Stimulated activated CD4-positive, alpha-beta T cell treated with anti-CD3 and anti-CD28 coated beads, Interleukin-4, amount 100 ng/mL, for 48 hours (primary cell): ENCODE measurements at places on chromosomes 5 and 9.
A peak's percentile ranks its signal among the peaks of the same experiment; 100 is the strongest.

GRCh38 chr5:126364206-126364902 is 58.9 kb upstream of the GRAMD2B start:
- no peak for DNase-seq

GRCh38 chr9:19799784-19800183 is 10.9 kb upstream of the SLC24A2 start:
- DNase-seq: no peak

DNA sequence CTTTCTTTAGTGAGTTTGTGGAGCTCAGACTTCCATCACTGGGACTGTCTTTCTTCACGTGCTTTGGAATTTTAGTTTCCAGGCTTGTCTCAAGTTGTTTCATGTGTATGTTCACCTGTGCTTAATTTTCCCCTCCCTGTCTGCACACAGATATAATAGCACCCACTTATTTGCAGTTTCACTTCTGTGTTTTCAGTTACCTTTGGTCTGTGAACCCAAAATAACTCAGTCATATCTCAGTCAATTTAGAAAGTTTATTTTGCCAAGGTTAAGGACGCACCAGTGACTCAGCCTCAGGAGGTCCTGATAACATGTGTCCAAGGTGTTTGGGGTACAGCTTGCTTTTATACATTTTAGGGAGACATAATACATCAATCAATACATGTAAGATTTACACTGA is 330.4 kb downstream of the ICE1 start:
- no peak for DNase-seq

DNA sequence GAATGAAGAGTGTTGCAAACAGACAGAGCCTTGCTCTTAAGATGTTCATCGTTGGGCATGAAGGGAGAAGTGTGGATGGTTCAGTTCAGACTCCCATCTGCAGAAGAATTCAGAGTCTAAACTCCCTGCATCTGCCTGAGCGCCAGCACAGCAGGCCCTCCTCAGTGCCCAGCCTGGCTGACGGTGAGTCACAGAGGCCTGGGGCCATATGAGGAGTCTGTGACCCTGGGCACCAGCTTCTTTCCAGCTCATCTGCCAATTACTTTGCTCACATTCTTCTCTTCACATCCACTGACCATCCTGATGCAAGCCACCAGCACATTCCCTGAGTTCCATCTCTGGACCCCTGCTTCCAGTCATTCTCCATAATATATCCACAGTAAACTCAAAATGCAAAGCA is 401.1 kb upstream of the TRPC7 start:
- DNase-seq: no peak

- no peak for DNase-seq
These were observed 363.4 kb downstream of the NPR3 start for GRCh38 chr5:33074548-33074947.

DNA sequence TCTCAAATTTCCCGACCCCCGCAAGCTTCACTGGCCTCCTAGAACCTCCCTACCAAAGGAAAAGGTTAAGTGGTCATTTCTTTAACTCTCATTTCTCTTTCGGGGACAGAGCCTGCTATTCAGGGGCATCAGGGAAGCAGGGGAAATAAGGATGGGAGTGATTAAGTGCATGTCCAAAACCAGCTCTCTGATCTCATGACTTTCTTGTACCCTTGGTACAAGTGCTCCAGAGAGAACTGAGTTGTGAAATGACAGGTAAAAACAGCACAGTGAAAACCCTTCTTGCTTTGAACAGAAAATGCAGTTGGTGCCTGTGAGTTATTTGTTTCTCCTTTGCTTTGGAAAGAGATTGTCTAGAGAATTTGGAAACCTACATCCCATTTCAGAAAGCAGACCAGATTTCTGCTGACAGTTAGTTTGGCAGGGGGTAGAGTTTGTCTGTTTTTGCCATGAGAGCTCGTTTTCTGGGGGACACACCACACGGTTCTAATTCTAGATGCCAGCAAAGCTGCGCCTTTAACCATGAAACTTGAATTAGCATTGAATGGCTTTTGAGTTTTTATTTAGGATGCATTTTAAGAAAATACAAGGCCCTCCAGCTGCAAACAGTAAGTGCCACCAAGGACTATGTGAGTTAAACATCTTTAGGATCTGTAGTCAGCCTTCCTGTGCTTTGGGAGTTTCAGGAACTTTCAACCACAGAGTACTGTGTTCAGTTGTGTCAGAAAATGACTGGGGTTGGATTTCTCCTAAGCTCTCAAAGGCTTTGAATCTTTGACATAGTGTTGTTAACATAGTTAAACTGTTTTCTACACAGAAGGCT is 161.7 kb upstream of the LHFPL2 start:
- DNase-seq: no peak

DNA sequence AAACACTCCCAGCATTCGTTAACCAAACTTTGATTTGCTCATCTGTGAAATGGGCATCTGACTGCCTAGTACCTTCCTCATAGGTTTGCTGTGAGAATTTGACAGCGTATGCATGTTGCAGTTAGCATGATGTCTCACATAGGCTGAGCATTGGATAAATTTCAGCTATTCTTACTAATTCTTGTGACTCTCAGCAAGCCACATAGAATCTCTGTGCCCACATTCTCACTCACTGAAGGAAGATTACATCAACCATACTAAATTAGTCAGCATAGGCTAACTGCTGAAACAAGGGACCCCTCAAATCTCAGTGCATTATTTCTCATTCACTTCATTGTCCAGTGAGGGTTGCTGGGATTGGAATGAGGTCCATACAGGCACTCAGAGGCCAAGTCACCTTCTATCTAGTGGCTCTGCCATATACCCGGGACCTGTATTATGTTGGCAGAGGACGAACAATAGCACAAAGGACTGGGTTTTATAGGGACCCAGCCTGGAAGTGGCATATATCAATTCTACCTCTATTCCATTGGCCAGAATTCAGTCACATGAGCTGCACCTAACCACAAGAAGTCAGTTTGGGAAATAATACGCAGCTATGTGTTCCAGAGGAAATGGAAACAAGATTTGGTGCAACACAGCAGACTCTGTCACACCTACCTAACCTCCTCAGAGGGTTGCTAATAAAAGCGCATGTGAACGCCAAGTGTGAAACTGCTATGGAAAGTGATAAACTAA is 4.2 kb upstream of the PTGER4 start:
- DNase-seq: no peak

- no peak for DNase-seq
These were observed 11.5 kb upstream of the FBXO38 start for GRCh38 chr5:148372166-148372725.

- DNase-seq: no peak
These were observed 366.9 kb upstream of the IRX2 start for GRCh38 chr5:3118340-3118739.

DNA sequence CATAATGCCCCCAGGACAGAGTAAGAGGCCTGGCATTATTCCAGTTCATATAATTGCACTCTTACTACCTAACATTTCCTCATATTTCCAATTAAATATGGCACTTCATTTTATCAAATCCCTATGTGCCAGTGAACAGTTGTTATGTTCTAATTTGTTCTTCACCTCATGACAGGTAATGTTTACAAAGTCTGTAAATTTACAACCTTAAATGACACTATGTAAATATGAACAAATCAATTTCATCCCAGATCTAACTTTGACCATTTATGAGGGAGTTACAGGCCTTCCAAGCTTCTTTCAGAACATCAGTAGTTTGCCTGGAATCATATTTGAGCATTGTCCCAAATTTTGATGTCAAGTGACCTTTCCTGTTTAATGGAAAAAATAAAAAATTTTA is 592.6 kb upstream of the CDH6 start:
- no peak for DNase-seq

GRCh38 chr5:1497242-1497777 is 26.4 kb downstream of the LPCAT1 start:
- no peak for DNase-seq

DNA sequence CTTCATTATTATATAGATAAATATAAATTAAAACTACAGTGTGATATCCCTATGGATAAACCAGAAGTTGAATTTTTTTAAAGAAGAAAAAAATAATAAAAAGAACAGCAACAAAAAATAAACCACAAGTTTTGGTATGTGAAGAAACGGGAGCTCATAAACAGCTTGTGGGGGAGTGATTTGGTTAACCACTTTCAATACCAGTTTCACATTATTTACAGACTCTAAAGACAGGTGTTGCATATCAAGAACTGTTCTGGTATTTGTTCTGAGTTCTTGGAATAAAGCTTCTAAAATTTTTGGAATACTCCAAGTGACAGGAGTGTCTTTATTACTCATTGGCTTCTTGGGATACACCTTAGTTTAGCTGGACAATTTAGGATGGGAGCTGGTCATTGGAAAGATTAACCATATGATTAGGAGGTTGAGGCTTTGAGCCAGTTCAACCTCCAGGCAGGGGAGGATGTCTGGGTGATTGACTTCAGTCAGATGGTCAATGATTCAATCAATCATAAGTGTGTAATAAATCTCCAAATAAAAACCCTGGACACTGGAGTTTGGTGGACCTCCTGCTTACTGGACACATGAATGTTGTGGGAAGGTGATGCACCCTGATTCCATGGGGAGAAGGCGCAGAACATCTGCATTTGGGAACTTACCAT is 2223.1 kb upstream of the C9orf72 start:
- no peak for DNase-seq

- DNase-seq: peak; percentile 58
These were observed 1.5 kb downstream of the PRRC2B start for GRCh38 chr9:131395157-131396098.

GRCh38 chr5:107639990-107640389 is 30.7 kb downstream of the EFNA5 start:
- no peak for DNase-seq

DNA sequence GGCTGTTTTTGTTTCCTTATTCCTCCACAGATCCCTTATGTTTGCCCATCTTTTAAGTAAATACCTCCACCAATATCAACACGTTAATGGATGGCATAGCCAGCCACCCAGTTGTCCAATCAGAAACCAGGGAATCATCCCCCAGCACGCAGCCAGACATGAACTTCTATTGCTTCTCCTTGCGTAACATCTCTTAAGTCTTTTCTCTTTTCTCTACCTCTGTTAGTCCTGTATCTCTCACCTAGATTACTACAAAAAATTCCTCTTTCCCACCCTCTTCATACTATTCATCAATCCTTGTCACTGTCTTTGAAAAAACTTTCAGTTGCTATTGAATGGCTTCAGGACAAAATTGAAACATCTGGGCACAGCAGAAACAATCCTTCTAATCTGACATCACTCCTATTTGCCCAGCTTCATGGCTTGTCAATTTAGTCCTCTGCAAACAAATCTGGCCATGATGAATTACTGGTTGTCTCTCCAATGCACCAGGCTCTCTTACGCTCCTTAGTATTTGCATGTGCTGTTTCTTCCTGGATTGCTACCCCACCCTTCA is 349.3 kb downstream of the RAB3C start:
- no peak for DNase-seq

GRCh38 chr5:177604116-177604521 is 4.2 kb downstream of the B4GALT7 start:
- DNase-seq: no peak

GRCh38 chr9:106889061-106889590 is 26.2 kb downstream of the ZNF462 start:
- no peak for DNase-seq

DNA sequence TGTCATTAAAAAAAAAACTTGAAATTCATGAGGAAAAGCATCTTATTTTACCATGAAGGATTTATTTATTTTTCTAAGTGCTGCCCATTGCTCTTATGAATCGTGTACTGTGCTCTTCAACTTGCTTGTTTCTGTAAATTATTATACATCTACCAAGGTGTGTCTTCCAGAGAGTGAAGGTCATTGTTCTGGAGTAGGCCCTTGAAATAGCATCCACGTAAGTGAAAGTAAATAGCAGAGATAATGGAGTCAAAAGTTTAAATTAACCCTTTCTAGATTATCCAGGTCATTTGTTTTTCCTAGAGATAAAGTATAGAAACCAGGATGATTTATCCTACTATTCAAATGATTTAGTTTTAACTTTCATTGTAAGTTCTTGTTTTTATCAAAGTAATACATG is 473.1 kb downstream of the DIRAS2 start:
- DNase-seq: no peak

DNA sequence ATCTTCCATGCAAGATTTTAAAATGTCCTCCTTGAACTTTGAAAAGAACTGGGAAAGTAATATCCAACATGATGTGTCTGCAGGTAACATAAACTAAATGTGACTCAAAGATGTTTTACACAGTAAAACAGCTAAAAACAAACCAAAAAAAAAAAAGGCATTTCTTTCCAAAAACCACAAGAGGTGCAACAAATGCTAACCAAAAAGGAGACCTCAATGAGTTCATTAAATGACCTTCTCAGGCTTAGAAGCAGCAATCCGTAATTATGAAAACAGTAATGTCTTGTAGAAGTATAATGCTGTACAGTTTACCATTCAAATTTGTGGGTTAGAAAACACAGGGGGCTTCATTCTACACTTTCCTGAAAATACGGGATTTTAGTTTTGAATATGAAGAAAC is 2.5 kb downstream of the RNF145 start:
- DNase-seq: no peak

DNA sequence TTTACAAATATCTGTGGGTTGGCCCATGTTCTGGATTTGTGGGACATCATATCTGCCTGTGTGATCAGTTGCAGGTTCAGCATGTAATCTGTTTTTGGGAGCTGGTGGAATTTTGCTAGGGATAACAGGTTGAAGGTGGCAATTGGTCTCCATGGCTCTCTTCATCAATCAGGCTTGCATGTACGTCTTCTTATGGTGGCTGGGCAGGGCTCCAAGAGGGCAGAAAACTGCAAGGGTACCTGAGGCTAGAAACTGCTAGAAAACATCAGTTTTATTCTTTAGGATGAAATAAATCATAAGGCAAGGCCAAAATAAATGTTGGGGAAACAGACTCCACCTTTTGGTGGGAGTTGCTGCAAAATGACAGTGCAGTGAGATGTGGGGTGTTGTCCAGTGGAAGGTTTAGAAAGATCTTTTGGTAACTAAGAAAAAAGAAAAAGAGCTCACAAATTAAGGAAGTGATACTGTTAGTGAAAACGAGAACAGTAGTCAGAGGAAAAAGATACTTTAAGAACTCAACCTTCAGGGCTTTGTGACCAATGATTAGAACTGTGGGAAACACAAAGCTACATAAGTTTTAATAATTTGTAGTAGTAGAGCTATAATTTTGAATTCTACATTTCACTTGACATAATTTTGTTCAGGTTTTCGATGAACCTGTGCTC is 300.7 kb upstream of the IZUMO3 start:
- no peak for DNase-seq

DNA sequence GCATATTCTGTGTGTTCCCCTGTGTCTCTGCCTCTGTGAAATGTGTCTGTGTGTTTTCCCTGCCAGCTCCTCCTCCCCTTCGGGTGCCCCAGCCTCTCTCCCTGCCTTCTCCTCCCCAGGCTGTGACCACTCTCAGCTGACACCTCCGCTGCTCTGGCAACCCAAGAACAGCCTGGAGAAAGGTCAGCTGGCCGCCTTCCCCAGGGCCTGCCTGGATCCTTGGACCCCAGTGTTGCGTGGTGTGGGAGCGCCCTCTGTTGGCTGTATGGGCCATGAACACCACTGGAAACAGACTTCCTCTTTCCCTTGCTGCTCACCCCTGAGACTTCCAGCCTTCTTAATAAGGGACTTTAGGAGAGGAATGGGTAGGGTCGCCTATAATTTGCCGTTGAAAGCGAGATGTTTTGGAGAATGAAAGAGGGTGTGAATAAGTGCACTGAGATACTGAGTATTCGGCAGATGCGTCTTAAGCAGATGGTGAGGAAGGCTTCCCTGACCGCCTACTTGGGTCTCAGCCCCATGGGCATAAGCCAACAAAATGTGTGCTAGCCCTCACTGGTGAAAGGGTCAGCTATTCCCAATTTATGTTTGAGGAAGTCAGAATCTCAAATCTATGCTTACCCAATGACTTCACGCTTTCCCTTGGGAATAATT is 114.9 kb upstream of the TRIM32 start:
- peak; percentile 6 for DNase-seq

- DNase-seq: no peak
These were observed 2.4 kb upstream of the SLC6A18 start for GRCh38 chr5:1222621-1223277.
